Fibroblast of skin of left biceps (primary cell): ENCODE measurements at places on chromosomes 6 and 20.
A peak's percentile ranks its signal among the peaks of the same experiment; 100 is the strongest.

DNA sequence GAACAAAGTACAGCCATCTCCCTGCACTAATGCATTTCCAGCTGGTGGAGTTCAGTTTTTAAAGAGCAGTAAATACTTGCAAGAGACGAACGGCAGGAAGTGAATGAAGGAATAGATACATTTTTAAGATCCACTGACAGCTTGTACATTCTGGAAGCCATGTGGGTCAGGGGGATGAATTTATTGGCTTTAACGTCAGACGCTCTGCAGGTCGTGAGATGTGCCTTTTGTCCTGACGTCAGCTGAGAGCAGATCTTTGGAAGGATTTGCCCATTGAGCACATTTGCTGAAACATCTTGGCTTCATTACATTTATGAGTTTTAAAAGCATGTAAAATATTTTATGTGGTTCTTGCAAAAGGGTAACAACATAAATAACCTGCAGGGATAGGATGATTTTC, 29.5 kb upstream of the SALL4 start:
- peak; percentile 78 for DNase-seq

GRCh38 chr6:159434410-159434809, 258.6 kb downstream of the SOD2 start:
- DNase-seq = no peak

GRCh38 chr6:128259730-128260685, 260.4 kb downstream of the PTPRK start:
- DNase-seq = no peak

GRCh38 chr6:35343092-35343834, 905 bp downstream of the PPARD start:
- DNase-seq = no peak

DNA sequence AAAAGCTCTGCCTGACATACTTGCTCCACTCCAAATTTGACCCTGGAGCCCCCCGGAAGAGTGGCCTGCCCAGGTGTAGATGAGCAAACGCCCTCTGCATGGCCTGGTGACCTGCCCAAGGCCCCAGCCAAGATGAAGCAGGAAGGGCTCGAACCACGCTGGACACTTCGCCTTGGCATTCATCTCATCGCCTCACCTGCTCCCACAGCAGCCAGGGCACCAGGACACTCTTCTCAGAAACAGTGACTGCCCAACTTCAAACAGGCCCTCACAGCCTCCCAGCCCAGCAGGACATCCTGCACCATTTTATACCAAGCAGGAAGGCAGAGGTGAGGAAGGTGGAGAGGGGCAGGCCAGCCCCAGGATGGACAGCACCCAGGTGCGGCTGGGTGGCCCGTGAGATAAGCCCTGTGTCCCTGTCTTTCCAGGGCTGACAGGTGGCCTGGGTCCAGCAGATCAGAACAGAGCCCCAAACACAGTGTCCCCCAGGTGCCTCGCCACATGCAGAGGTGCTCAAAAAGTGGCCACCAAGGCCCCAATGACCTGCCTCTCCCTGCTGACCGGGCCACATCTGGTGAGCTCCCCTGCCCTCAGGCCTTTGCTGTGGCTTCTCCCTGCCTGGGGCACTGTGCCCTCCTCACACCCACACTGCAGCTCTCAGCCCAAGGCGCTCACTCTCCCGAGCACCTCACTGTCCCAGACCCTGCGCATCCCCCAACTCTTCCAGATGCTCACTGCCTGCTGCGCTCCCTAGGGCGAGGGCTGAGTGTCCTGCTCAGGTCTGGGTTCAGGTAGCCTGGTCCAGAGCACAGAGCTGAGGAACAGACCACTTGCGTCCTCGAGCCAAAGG, 7.2 kb downstream of the ACSS1 start:
- DNase-seq = no peak

- DNase-seq = no peak
Observed at GRCh38 chr6:53128842-53129241, 19.8 kb downstream of the GCM1 start.

GRCh38 chr6:109793792-109794191, 102.7 kb downstream of the FIG4 start:
- DNase-seq = peak; percentile 86
